ENCODE measurements at places on chromosomes 2 and 18.

- no peak for DNase-seq
Observed at GRCh38 chr2:96930351-96931010, 55.9 kb downstream of the FAM178B start.

GRCh38 chr18:76573325-76574025, 78.4 kb upstream of the ZNF516 start:
- no peak for DNase-seq

GRCh38 chr2:71670430-71670795, 217.1 kb downstream of the DYSF start:
- DNase-seq: no peak

GRCh38 chr18:62979176-62979575, 263.8 kb downstream of the PHLPP1 start:
- no peak for DNase-seq
